Pancreas (tissue), 10 donors: ENCODE measurements at places on chromosomes 16 and 17. TPM values are rescaled to one million over a fixed set of nuclear protein-coding genes. Genes with fewer than 3 reads are reported as not detected.

Gene PABPN1L
- 0.65 TPM for polyA plus RNA-seq

Gene EFCAB13
- 1.2 TPM for polyA plus RNA-seq

Gene USP43
- polyA plus RNA-seq, result 5.1 TPM

Gene SCGB1C2
- not detected for polyA plus RNA-seq

Gene HEATR9
- not detected for polyA plus RNA-seq

Gene DHRS7C
- not detected for polyA plus RNA-seq

Gene FBXO39
- polyA plus RNA-seq, result 0.21 TPM

Gene FNDC8
- not detected for polyA plus RNA-seq

Gene PMFBP1
- 3.1 TPM for polyA plus RNA-seq

Gene ASPA
- polyA plus RNA-seq, result 0.65 TPM

Gene HYDIN
- polyA plus RNA-seq, result 2.4 TPM

Gene QRICH2
- 9.2 TPM for polyA plus RNA-seq

Gene IL17C
- polyA plus RNA-seq, result not detected

Gene TM4SF5
- 0.46 TPM for polyA plus RNA-seq
